ENCODE measurements at places on chromosomes 3 and 15.

GRCh38 chr15:101046826-101047225 lies 127.7 kb downstream of the LRRK1 start:
- no peak for DNase-seq

GRCh38 chr3:141178551-141178950 lies 53.1 kb upstream of the PXYLP1 start:
- DNase-seq = no peak

DNA sequence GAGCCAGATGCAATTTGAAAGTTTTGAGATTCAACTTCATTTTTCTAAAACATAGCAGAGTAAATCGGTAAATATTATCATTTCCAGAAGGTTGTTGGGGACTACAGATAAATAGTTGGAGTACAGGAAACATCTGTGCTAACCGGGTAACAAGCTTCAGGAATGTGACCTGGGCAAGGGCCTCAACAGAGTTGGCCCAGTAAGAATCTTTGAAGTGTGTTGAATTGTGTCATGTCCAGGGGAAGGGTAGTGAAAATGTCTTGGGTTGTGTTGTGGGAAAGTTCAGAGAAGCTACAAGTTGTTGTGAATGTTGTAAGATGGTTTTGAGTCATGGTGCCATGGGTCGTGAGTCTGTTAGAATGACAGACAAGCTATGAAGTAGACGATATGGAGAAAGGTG lies 35.7 kb downstream of the SQOR start:
- no peak for DNase-seq

- DNase-seq = no peak
Observed at GRCh38 chr15:46297766-46298165, 662.9 kb downstream of the SQOR start.

- no peak for DNase-seq
Observed at GRCh38 chr3:107824822-107825371, 265.9 kb downstream of the CD47 start.

GRCh38 chr3:188390343-188390718 lies 236.4 kb downstream of the LPP start:
- no peak for DNase-seq
